Activated CD4-positive, CD25-positive, alpha-beta regulatory T cell (primary cell): ENCODE measurements at places on chromosomes 1 and 21.

- DNase-seq, result no peak
Measured at GRCh38 chr1:235207209-235207565, 46.1 kb upstream of the RBM34 start.

GRCh38 chr1:182185842-182186756, 124.6 kb upstream of the ZNF648 start:
- DNase-seq, result no peak

- DNase-seq, result no peak
Measured at GRCh38 chr21:32102426-32102825, 176.4 kb downstream of the MIS18A start.

- no peak for DNase-seq
Measured at GRCh38 chr1:243267471-243267880, 11.6 kb downstream of the SDCCAG8 start.

- DNase-seq, result no peak
Measured at GRCh38 chr1:86448670-86449069, 20.1 kb upstream of the CLCA1 start.

DNA sequence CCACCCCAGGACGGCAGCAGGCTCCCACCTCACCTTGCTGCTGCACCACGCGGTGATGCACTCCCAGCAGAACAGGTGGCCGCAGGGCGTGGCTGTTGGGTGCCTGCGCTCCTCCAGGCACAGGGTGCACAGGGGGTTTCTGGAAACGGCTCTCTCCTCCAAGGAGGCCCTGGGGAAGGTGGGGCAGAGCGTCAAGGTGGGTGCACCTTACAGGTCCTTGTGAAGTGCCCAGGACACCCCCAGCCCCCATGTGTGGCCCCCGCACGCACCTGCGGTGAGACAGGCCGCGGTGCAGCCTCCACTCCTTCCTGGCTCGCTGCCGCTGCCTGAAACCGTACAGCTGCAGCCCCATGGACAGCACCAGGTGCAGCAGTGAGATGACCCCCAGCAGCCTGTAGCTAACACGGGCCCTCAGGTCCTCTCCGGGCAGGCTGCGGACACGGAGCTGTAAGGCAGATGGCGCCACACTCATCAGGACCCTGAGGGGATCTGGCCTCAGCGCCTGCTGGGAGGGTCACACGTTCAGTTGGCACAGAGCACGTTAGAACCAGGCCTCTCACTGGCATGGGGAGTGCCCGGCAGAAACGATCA, 5.8 kb downstream of the PEX10 start:
- DNase-seq, result no peak

- no peak for DNase-seq
Measured at GRCh38 chr21:38858026-38858811, 52.5 kb downstream of the ETS2 start.

DNA sequence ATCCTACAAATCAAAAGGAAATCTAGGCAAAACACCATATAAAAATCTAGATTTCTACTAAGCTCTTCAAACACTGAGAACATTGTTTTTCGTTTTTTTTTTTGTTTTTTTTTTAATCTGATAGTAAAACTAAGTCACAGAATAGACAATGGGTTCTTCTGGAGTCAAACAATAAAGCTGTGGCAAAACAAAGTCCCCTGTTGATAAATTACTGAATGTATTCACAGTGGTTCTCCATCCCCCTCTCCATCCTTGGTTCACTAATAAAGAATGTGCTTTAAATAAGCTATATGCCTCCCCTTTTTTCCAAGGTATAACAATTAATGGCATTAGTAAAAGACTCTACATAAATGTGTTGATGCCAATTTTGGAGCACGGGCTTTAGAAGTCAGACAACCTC, 16.7 kb upstream of the ATP1B1 start:
- DNase-seq, result no peak

DNA sequence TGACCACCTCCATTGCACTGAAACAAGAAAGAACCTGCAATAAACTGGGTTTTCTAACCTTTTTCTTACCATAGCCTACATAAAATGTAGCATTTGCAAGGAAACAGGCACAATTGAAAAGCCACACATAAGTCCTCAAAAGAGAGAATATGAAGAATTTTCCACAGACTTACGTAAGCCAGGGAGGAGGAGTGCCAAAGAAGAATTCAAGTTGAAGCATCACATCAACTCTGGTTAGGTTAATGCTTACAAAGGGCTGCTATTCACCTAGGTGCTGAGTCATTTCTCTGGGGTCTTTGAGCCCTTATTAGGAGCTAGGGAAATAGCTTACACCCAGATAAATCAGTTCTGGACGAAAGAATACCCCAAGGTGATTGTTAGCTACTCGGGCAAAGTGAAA, 9.6 kb downstream of the OSCP1 start:
- no peak for DNase-seq

DNA sequence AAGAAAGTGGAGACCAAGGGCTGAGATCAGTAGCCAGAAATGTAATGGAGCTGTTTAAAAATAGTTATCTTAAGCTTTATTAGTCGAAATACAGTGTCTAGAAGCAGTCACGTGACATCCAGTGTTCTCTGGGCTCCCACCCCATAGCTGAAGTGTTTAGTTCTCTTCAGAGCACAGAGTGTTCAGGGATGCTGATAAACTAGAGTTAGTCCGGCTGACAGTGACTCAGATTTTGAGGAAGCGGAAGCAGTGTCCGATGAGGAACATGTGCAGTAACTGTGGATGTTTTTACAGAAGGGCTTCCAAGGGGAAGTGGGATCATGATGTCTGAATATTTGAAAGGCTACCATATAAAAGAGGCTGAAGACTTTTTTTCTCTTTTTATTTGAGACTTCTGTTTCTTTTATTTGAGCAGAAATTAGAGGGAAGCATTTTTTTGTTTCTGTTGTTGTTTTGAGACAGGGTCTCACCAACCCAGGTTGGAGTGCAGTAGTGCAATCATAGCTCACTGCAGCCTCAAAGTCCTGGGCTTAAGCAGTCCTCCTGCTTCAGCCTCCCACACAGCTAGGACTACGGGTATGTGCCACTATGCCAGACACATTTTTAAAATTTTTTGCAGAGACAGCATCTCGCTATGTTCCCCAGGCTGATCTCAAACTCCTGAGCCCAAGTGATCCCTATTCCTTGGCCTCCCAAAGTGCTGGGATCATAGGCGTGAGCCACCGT, 124.2 kb downstream of the GALNT2 start:
- no peak for DNase-seq

DNA sequence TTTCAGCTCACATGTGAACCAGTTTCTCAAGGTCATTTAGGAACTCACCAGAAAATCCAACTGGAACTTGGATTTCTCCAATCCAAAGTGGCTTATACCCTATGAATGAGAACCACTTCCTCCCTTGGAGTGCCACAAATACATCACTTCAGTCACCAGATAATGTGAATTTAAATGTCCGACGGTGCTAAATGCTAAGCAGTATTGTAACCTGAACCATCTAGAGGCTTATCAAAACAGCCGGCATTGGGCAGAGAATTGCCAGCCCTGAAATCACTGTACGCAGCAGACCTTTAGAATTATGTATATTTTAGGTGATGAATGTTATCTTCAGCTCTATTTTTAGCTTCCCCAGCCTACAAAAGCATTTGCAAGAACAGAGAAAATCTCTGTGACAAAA, 76.8 kb upstream of the COX20 start:
- no peak for DNase-seq

DNA sequence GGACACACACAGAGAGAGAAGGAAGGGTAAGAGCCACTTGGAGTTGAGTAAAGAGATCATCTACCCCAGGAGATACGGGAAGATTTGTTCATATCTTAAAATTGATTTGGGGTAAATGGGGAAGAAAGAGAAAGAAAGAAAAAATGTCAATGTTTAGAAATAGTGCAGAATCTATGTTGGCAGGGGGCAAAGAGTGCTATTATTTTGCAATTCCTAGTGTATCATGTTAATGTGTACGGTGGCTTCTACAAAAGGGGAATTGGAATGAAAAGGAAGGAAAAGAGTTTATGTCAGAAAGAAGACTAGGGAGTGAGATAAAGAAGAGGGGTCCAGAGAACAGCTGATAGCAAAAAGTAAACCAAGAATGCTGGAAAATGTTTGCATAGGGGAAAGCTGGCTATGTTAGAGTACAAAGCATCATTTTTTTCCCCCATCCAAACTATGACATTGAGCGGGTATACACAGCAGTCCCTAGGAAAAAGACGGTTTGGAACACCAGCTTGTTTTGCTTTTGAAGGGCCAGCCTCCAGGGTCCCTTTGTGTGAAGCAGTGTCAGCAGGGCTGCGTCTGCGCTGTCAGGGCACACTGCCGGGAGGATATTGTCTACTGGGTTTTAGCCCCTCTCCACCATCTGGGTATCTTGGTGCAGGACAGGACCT, 10.8 kb downstream of the LRRC8D start:
- DNase-seq, result no peak

- DNase-seq, result no peak
Measured at GRCh38 chr1:9700340-9700739, 48.8 kb downstream of the PIK3CD start.

GRCh38 chr1:5818755-5819154, 173.5 kb downstream of the NPHP4 start:
- no peak for DNase-seq

DNA sequence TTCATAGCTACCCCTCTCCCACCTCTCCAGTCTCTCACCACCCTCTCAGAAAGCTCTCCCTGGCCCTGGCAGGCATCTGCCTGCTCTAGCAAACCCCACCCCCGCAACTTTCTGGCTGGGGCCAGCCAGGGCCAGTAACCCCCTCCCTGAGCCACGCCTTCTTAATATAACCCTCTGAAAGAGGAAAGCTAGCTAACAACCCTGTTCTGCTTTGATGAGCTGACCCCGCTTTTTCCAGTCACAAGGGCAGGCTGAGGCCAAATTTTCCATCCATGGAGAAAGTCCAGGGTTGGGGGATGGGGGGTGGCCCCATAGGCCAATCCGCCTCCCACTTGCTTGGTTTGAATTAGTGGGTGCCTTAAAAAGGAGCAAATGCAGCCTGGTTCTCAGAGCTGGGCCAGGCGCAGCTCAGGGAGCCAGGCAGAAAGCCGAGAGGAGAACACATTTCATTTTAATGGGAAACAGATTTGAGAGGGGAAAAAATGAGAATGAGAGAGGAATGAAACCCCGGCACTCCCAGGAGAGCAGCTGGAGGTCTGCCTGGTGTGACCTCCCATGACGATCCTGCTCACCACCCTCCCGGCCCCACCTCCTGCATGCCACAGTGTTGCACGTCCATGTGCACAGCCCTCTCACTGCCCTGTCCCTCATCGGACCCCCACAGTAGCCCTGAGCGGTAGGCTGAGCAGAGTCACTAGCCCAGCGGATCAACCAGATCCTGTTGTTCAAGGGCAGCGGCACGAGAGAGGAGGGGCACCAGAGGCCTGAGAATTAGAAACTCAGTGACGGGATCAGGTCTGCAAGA, 62.3 kb downstream of the OPTC start:
- no peak for DNase-seq

GRCh38 chr1:218665221-218665620, 320.1 kb downstream of the TGFB2 start:
- no peak for DNase-seq

GRCh38 chr1:228392111-228392936, 14.3 kb downstream of the TRIM11 start:
- DNase-seq, result no peak

- no peak for DNase-seq
Measured at GRCh38 chr1:36803868-36804570, 230.3 kb downstream of the GRIK3 start.

- DNase-seq, result no peak
Measured at GRCh38 chr1:199929556-199929955, 98.0 kb upstream of the NR5A2 start.

DNA sequence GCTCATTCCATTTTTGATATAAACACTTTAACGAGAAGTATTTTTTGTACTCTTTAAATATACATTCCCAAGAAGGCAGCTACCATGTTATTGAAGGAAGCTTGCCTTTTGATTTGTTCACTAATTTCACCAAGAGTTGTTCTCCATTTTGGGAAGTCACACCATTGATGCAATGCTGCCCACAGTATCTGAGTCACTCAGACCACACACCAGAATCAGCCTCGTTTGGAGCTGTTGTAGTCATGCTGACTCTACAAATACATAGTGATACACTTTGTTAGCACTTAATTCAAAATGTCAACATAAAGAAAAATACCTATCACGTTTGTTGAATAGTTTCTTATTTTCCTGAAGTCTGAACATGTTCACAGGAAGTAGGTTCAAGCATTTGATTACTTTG, 78.7 kb downstream of the PAPPA2 start:
- no peak for DNase-seq

GRCh38 chr1:155982106-155982505, 3.8 kb upstream of the ARHGEF2 start:
- no peak for DNase-seq

- no peak for DNase-seq
Measured at GRCh38 chr1:231419738-231420298, 2.3 kb downstream of the EGLN1 start.

DNA sequence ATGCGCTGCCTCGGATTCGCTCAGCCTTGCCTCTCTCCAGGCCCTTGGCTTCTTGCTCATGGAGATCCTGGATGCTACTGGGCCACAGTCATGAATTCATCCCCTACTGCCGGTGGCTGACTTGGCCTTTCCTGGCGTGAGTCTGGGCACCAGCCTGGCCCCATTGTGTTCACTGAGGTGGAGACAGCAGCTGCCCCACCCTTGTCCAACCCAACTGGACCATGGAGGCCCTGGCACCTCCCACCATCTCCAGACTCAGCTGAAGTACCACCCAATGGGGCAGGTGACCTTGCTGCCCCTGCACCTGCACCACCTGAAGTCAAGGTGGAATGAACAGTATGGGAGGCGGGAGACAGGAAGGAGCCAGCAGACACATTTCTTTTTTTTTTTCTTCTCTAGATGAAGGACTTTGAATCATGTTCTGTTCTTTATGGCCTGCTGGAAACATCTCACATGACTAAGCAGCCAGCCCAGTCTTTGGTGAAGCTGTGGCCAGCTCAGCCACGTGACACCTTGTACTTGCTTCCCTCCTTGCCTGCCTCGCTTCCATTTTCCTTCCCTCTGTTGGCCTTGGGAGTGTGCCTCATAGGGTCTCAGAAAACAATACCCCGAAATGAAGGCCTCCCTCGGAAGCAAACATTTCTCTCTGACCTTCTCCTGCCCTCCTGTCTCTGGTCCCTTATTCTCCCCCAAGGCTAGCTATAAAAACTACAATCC, 3.8 kb upstream of the SLC30A2 start:
- no peak for DNase-seq

DNA sequence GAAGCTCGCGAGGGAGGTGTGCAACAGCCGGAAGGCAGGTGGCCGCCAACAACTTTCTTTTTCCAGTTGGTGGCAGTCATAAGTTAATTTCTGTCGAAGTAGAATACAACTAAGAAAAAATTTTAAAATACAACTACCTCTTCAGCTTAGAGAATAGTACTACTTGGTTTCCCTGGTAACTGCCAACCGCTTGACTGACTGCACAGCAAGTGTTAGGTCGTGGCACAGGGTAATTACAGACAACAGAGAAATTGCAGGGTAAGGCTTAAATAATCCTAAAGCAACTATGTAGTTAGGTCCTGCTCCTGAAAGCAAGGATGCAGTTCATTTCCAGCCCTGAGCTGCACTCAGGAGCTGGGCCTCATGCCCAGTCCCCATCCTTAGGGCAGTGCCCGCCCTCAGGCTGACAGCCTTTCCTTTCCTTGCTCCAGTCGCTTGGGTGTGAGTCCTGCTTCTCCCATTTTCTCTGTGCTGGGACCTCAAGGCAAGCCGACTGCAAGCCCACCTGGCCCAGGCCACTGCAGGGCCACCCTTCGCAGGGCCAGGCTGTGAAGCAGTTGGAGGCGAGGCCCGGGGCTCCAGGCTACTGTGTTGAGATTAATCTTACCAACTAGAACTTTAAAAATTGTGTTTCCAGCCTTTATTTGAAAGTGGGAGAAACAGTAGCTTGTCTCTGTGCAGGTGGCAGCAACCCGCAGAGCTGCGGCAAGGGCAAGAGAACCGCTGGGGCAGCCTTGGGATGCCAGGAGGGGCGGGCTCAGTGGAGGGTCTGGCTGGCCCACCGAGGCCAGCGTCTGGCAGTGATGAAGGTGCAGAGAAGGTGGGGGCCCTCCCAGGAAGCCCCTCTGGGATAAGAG, 148.3 kb downstream of the PCBP3 start:
- no peak for DNase-seq
